ENCODE measurements at places on chromosomes 1 and 21.

- DNase-seq: no peak
Observed at GRCh38 chr1:87129038-87129437, 199.6 kb upstream of the LMO4 start.

DNA sequence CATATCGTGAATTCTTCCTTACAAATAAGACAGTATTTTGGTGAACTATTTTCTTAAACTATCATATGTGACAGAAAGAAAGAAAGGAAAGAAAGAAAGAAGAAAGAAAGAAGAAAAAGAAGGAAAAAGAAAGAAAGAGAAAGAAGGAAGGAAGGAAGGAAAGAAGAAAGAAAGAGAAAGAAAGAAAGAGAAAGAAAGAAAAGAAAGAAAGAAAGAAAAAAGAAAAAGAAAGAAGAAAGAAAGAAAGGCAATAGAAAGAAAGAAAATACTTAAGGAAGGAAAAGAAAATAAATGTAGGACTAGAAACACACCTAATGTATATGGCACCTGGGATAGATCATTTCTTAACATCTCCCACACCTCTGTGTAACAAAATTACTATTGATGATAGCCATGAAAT, 120.4 kb downstream of the PLA2G4A start:
- DNase-seq: no peak

GRCh38 chr1:117205368-117205767, 5.4 kb downstream of the VTCN1 start:
- no peak for DNase-seq

DNA sequence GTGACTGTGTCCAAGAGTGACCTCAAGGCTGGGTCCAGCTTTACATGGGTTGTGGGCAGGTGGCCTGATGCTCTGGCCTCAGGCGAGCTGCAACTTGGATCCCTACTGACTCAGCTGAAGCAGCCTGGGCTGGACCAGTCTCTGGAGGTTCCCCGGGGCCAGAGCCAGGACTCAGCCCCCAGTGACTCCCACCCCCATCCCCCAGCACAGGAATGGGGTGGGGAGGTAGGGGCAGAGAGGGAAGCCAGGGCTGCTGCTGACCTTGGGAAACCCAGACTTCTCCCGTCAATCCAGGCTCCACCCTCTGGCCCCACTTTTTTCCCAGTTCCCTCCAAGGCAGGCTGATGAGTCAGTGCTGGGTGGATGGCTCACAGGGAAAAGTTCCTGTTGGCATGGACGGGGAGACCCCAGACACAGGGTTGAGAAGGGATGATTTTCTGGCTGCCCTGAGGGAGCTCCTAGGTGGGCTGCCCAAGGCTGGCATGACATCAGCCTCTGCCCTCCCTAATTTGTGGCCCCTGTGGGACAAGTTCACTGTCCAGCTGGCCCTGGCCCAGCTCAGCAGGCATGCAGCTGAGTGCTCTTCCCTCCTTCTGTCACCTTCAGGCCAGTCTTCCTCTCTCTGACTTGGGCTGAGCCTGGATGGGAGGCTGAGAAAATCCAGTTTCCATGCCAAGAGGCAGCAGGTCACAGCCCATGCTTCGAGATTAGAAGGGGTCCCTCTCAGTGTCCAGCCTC, 2.2 kb downstream of the ZC3H12A start:
- DNase-seq: no peak

DNA sequence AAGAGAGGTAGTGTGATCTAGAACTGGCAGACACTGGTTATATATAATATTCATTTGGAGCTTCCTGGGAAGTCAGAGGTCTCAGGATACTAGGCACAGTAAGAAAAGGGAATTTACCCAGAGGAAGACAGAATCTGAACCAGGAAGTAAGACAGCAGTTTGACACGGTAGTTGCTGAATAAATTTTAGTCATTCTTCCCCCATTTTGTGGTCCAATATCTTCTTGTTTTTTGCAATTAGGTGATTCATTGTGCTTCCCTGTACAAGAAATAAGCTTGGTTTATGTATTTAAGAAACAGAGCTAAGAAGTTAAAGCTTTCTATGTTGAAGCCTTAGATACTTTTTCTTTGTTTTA, 1.3 kb downstream of the TMEM167B start:
- DNase-seq: no peak

DNA sequence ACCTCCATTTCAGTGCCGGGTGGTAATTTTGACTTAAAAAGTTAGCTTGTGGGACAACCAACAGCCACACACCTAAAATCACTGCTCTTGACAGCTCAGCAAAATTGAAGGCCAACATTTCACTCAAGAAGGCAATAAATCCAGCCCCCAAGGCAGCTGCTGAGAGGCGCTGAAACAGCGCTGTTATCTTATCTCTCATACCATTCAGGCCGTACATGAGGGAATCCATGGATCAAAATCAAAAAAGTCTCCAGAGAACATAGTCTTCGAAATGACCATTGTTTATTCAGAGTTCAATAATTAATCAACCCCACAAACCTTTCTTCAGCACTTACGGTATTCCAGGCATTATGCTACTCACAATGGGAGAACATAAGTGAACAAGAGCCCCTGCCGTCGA, 38.5 kb downstream of the ZBTB18 start:
- no peak for DNase-seq

- no peak for DNase-seq
Observed at GRCh38 chr21:19547951-19548840, 1144.6 kb upstream of the TMPRSS15 start.

GRCh38 chr1:228280961-228281591, 73.2 kb downstream of the OBSCN start:
- no peak for DNase-seq

DNA sequence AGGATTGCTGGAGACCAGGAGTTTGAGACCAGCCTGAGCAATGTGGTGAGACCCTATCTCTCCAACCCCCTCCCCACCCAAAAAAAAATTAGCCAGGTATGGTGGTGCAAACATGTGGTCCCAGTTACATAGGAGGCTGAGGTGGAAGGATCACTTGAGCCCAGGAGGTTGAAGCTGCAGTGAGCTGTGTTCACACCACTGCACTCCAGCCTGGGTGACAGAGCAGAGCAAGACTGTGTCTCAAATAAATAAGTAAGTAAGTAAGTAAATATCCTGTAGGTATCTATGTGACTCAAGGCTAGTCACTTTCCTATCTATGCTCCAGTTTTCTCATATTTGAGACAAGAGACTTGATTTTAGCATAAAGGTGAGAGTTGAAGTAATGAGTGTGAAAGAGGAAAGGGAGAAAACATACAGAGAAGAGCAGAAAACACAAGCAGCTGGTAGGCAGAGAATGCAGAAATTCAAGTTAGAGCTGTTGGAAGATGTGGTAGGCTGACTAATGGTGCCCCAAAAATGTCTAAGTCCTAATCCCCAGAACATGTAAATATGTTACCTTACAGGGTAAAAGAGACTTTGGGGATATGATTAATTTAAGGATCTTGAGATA, 7.5 kb downstream of the PPP1R12B start:
- no peak for DNase-seq

GRCh38 chr1:157700732-157701131, at the start of gene FCRL3:
FCRL3 (minus strand) TSS chr1:157700769; CDS start chr1:157700489, 280 bp downstream.
- no peak for DNase-seq

DNA sequence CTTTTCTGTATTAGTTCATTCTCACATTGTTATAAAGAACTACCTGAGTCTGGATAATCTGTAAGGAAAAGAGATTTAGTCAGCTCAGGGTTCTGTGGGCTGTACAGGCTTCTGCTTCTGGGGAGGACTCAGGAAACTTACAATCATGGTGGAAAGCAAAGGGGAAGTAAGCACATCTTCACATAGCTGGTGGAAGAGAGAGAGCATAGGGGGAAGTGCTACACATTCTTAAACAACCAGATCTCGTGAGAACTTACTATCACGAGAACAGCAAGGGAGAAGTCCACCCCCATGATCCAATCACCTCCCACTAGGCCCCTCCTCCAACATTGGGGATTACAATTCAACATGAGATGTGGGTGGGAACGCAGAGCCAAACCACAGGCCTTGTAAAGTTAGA, 37.9 kb upstream of the AHCTF1 start:
- DNase-seq: no peak

DNA sequence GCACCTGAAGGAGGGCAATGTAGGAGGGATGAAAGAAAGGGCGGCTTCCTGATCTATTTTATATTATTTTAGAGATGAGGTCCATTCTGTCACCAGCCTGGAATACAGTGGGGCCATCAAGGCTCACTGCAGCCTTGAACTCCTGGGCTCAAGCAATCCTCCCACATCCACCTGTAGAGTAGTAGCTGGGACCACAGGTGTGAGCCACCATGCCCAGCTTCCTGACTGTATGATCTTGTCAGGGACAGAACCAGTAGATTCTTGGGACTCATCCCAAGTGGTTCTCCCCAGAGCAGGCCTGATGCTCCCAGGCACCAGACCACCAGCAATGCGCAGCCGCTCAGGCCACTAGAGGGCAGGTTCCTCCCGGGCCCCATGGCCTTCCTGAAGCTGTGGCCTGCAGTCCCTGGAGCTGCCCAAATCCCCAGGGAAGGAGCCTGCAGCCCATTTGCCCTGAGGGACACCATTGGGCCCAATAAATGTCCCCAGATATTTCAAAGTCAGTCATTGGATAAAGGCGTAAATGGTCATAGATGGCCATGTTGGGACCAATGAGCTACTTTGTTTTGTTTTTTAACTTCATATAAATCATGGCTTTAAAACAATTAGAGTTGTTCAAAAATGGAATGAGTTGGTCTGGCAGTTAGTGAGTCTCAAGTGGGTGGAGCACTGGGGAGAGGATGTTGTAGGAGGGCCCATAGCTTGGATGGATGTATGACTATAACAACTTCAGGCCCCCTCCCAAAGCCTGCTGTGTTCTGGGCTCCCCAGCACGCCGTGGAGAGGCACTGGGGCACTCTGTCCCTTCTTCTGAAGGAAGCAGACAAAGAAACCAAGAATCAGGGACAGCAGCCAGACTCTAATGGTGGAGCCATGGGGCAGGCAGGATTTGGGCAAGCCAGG, 44.7 kb upstream of the GOLT1A start:
- DNase-seq: no peak

DNA sequence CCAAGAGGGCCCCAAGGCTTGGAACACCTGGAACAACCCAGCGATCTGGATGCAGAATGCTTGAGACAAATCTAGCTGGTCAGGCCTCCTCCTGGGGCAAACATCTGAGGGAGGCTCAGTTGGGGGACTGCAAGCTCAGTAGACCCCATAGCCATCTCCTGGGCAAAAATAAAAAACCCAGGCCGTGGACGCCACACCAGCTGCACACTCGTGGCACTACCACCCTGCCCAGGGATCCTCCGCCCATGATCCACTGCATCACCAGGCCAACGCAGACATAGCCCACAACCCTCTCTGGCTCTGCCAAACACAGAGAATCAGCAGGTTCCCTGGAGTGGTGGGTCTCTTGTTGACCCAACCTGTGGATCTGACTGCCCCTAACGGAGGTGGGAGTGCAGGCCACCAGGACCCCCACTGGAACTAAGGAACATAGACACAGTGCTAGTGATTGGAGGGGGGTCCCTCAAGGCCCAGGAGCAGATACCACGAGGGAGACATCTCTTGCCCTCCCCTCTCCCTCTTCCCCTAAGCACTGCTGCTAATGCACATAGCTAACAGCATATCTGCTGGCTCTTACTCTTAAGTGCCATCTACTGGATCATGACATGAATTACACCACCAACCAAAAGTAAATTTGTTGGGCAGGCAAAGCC, 147.2 kb downstream of the CHD1L start:
- DNase-seq: peak; percentile 19

- DNase-seq: no peak
Observed at GRCh38 chr1:208785629-208786028, 541.4 kb upstream of the PLXNA2 start.

GRCh38 chr1:154446292-154446691, 41.1 kb downstream of the IL6R start:
- DNase-seq: no peak

- DNase-seq: no peak
Observed at GRCh38 chr1:55076356-55076755, 37.0 kb downstream of the PCSK9 start.

DNA sequence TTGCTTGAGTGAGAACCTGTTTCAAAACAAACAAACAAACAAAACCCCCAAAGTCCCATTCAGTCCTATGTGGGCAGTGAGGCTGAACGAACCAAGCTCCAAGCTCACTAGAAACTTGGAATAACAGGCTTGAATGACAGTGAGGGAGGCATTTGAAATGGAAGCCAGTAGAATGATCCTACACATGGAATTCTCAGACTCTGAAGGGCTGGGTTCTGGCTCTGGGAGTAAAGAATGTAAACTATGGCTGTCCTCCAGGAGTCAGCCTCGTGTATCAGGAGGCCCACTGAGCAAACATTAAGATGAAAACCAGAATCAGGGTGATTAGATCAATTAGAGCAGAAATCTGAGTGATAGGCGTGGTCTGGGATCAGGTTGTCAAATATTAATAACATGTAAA, 14.9 kb downstream of the PCP4L1 start:
- no peak for DNase-seq

GRCh38 chr1:103461161-103462105, 64.1 kb upstream of the RNPC3 start:
- peak; percentile 5 for DNase-seq

GRCh38 chr1:80385650-80386049, 1379.1 kb upstream of the ADGRL4 start:
- DNase-seq: no peak

DNA sequence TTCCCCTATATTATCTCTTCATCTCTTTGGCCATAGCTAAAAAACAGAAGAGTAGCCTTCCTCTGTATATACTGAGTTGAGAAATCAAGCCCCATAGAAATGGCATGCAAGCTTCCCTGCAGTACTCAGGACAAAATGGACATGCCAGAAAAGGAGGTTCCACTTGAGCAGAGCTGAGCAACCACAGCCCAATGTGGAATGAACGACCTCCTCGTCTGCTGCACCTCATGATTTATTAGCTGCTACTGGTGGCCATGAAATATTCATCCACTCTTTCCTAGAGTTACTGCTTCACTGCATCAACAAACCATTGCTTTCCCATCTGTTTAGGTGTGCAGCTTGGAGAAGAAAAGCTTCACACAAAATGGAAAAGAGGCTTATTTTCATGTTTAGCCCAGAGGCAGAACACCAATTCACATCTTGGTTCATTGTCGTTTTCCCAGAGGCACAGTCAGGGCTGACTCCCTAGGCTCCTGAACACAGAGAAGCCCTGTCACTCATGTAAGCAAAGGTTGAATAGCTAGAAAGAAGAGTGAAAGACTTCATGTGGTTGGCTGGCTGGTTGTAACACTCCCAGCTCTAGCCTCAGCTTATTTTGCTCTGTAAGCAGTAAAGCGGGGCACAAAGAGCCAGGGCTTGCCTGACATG, 148.0 kb downstream of the TSEN15 start:
- no peak for DNase-seq

DNA sequence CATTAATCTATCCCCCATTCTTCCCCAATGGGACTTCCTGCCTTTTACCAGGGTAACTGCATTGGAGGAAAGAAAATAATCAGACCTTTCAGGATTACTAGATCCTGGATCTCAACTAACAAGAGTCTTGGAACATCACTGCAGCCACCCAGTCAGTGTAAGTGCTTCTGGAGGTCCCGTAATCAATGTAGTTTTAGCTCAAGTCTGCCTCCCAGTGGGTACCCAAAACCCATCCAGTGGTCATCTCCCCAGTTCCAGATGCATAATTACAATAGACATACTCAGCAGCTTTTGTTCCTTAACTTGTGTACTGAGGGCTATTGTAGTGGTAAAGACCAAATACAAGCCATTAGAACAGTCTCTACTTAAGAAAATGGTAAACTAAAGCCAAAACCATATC, 319.1 kb downstream of the GPATCH2 start:
- DNase-seq: no peak

Measured in NCI-H1417 treated with DMSO at 0.1 percent for 48 hours (cell line).